ENCODE measurements at places on chromosomes 2 and 18.
A peak's percentile ranks its signal among the peaks of the same experiment; 100 is the strongest.

DNA sequence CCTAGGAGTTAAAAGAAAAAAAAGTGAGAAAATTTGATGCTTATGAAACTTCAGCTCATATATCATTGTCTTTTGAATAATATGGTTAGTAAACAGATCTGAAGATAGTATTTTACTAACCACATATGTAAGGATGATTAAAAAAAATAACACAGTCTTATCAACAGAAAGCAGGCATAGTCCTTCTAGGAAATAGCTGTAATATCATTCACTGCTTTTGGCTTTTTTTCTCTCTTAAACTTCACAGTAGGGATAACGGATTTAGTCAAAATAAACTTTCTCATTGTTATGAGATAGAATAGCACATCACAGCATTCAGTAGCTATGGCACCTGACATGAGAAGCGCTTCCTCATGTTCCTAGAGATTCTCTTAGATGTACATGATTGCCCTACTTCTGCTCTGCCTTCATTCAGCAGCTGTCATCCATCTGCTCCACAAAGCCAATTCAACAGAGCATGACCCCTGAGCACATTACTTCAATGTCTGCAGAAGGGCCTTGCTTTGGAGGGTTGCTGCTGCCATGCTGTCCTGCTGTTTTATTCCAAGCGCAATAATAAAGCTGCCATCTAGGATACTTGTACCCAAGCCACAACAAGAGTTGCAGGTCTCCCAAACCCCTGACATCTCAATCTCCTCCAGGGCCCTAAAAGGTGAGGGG lies 67.0 kb downstream of the TTC21B start:
- DNase-seq, result no peak

GRCh38 chr2:160367887-160368286 lies 125.7 kb downstream of the RBMS1 start:
- no peak for DNase-seq

GRCh38 chr18:24669015-24669414 lies 208.6 kb downstream of the HRH4 start:
- DNase-seq, result no peak

DNA sequence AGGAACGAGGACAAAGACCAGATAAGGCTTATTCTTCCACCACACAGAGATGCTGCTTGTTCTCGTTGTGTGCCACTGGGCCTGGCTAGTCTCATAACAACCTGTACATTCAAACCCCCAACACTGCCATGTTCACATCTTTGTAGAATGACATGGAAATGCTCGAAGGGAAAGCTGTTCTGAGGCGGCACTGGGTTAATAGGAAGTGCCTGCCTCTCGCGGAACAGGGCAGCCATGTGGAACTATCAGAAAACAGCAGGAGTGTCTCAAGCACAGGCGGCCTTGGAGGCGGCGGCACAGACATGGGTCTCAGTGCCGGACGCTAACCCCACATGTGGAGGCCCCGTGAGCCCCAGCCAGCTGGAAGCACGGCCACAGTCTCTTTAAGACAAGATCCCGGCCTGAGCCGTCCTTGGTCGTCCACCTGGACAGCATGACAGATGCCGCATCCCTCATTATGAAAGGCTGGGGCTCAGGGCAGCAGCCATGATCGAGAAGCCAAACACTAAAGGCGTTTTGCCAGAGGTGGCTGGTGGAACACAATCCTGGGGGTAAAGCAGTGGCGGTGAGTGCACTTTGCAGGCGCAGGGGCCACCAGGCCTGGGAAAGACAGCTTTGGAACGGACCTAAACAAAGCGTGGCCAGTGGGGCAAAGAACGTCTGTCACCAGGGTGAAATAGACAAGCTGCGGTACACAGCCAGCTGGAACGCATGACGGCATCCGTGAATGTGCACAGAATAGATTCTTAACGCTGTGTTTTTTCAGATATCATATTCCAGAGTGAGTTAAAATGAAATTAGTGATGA lies 161.0 kb downstream of the HDAC4 start:
- no peak for DNase-seq

GRCh38 chr2:121688820-121689219 lies 39.6 kb upstream of the CLASP1 start:
- no peak for DNase-seq

GRCh38 chr2:235829726-235830125 lies 335.9 kb downstream of the AGAP1 start:
- no peak for DNase-seq

- DNase-seq, result no peak
Measured at GRCh38 chr2:159795841-159796690, 1.9 kb downstream of the CD302 start.

GRCh38 chr2:259789-260331 lies 4.0 kb downstream of the SH3YL1 start:
- DNase-seq, result no peak

GRCh38 chr2:152813351-152813750 lies 94.9 kb downstream of the ARL6IP6 start:
- DNase-seq, result no peak

DNA sequence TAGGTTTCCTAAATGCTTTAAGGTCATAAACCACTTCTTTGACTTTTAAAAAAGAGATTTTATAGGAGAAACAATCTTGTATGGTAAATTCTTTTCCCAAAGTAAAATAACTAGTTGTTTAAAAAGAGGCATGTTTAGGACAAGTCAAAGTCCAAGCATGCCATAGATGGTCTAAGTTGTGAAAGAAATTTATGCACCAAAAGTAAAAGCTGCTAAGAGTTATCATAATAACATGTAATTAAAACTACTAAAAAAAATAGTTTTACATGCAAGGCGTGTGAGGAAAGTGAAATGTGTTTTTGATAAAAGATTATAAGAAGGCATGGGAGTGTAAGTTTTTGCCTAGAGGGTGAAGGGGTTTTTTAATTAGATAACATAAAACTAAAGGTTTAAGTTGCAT lies 22.5 kb downstream of the FAM210A start:
- DNase-seq, result peak; percentile 35

GRCh38 chr2:133293544-133294353 lies 274.5 kb downstream of the NCKAP5 start:
- no peak for DNase-seq

GRCh38 chr2:165913636-165914035 lies 39.9 kb downstream of the TTC21B start:
- DNase-seq, result no peak

DNA sequence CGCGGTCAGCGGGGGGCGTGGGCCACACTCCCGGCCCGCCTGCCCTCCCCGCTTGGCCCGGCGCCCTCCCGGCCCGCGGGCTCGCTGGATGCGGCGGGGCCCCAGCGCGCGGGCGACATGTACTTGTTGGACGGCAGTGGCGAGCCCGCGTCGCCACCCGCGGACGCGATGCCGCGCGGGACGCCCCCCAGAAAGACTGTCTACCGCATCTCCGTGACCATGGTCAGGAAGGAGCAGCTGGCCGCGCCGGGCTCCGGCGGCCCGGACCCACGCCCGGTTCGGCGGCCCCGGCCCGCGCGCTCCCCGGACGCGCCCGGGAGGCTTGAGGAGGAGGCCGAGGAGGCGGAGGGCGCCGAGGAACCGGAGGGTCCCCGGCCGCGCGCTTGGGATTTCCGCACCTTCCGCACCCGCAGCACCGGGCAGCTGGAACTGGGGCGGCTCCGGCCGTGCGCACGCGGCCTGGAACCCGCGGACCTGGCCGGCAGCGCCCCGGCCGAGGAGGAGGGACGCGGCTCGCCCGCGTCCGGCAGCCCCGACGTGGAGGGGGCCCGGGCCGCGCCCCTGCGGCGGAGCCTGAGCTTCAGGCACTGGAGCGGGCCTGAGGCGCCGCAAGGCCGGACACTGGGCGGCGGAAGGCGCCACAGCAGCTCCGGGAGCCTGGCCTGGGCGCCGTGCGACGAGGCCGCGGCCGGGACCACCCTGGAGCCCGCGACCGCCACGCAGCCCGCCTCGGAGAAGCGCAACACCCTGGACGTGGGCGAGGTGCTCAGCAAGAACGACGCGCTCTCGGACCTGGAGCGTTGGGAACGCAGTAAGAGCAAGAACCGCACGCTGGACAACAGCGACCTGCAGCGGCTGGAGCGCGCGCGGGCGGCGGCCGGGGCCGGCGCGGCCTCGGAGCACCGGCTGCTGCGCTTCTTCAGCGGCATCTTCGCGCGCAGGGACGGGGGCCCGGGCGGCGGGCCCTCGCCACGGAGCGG lies 176.4 kb downstream of the AGAP1 start:
- no peak for DNase-seq

GRCh38 chr2:204948024-204948763 lies 402.9 kb downstream of the PARD3B start:
- DNase-seq, result no peak

DNA sequence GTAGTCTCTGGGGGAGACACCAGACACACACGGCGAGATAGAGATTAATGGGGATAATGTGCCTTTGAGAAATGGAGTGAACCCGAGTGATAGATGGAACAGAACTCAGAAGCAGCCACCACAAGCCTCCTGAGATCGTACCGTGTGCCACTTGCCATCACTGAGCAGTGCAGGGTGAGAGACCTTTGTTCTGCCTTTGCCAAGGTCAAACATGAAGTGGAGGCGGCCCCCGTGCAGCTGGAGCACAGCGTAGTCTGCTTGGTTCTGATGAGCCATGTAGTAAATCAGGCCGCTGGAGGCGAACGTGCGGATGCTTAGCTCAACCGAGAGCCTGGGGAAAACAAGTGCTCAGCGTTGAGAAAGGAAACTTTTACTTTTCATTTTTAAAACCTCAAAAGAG lies 167.0 kb downstream of the LAMA1 start:
- no peak for DNase-seq

DNA sequence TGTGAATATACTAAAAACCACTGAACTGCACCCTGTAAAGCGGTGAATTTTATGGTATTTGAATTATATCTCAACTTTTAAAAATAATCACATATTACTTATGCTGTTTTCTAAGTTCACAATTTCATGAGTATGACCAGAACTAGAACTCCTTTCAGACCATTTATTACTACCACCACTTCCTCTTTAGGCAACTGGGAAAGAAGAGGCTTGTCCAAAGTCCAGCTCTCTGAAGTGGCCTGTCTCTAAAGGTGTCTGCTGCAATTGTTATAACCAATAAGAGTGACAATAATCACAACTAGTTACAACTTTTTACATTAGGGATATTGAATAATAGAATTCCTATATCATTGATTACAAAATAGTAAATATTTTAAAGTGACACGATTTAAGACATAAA lies 267.9 kb upstream of the PIK3C3 start:
- DNase-seq, result no peak

- DNase-seq, result peak; percentile 32
Measured at GRCh38 chr2:68031542-68032160, 31.2 kb downstream of the C1D start.

- DNase-seq, result no peak
Measured at GRCh38 chr18:48576457-48576771, 37.6 kb downstream of the CTIF start.

GRCh38 chr2:85589982-85590791 lies 5.4 kb upstream of the RNF181 start:
- DNase-seq, result no peak

DNA sequence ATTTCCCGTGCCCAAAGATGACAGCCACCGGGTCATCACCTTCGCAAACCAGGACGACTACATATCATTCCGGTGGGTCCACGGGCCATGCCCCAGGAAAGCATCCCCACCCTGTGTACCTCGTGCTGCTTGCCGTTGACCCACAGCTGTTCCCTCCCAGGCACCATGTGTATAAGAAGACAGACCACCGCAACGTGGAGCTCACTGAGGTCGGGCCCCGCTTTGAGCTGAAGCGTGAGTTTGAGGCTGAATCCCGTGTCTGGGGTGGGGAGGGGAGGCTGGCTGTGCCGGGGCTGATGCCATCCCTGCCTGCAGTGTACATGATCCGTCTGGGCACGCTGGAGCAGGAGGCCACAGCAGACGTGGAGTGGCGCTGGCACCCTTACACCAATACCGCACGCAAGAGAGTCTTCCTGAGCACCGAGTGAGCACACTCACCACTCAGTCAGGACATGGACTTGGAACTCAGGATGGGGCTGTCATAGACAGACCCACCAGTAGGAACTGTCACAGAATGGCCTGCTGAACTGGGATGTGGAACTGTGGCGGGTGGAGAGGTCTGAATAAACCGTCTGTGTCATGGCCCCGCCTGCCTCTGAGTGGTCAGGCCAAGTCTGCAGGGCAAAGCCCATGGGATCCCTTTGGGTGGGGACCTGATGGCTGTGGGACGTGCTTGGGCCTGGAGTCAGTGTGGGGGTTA lies 3.5 kb downstream of the IMP4 start:
- DNase-seq, result no peak

GRCh38 chr2:200104015-200104414 lies 148.6 kb downstream of the MAIP1 start:
- no peak for DNase-seq

DNA sequence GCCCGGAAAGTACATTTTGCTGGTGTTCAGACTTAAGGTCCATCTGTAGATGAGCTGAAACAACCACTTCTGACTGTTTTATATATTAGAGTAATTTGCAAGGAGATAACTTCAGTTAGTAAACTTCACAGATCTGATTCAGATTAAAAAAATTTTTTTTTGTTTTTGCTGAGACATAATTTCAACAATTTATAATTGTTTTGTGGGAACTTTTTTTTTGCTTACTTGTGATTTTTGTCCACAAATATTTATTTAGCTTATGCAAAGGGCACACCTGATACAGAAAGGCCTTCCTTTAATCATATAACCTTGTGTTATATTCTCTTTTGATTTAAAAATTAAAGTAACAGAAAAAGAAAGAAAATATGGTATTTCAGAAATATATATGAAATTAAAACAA lies 9.6 kb upstream of the SCN9A start:
- DNase-seq, result no peak

DNA sequence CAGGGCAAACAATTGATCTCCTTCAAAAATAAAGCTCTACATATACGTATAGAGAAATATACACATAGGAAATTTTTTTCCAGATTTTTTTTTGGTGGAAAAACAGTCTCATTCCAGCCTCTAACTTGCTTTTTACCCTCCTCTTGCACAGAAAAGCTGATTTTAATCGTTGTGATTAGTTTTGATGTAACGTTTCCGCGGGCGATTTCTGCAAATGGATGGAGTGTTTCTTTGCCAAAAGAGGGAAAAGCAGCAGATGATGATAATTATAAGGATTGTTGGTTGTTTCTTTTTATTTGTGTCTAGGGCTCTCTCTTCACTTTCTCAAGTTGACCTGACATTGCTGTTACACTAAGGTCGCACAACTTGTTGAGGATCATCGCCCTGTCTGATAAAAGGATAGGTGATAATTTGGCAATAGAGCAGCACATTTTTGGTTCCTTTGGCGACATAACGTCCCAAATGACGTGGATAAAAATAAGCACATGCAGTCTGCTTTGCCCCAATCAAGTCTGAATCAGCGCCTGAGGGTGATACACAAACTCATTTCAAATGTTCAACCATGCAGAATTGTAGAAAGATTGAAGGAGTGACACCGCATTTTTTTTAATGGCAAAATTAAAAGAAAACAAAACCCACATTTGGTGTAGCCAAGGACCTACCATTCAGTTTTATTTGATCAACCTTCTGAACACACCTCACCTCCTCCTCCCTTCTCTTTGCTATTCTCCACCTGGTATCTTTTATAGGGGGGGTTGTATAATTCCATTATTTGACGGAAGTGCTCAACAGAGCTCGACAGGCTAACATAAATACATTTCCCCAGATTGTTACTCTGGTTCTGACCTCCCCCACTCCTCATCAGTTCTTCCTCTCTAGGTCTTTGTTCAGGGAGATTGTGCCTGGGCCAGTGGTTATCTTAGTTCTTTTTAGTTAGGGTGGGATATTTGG lies 109.6 kb upstream of the KCTD1 start:
- no peak for DNase-seq

GRCh38 chr2:126496493-126496892 lies 159.5 kb upstream of the GYPC start:
- DNase-seq, result no peak
